ENCODE measurements at places on chromosomes 16 and 17.

DNA sequence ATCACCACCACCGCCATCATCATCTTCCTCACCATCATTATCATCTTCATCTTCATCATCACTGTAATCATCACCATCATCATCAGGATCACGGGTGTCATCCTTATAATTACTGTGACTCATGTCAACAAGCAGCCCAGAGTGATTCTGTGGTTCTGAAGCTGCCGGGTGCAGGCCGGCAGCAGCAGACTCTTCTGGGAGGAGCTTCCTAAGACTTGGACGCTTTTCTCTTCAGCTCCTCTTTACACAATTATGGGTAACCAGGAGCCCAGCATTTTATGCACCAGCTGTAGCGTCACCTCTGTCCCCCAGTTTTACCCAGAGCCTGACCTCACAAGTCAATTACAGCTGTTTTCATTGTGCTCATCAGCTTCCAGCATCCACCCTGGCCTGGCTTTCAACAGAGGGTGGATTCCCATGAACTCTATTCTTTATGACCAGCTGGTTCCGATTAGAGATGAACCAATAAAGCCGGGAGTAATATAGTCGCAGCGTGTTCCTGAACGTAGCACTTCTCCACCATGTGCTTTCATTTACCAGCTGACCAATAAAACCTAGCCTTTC lies 275.8 kb downstream of the FOXL1 start:
- DNase-seq: no peak

DNA sequence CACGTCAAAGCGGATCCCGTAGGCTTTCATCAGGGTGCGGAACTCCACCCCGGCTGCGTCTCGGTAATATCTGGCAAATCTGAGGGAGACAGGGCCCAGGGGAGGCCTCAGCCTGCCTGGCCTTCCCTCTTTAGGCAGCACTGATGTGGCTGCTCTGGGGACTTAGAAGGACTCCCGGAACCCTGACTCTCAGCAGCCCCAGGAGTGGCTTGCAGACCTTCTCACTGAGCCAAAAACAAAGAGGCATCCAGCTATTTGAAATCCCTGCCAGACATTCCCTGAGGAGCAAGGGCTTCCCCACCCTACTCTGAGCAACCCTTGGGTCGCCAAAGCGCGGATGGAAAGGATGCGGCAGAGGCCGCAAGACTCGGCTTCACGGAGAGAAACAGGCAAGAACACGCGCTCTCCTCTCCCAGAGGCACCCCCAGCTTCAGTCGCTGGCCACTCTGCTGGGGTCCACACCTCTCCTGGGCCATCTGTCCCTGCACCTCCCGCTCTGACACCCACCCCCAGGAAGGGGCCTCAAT lies 7.9 kb downstream of the P2RX5 start:
- DNase-seq: no peak

DNA sequence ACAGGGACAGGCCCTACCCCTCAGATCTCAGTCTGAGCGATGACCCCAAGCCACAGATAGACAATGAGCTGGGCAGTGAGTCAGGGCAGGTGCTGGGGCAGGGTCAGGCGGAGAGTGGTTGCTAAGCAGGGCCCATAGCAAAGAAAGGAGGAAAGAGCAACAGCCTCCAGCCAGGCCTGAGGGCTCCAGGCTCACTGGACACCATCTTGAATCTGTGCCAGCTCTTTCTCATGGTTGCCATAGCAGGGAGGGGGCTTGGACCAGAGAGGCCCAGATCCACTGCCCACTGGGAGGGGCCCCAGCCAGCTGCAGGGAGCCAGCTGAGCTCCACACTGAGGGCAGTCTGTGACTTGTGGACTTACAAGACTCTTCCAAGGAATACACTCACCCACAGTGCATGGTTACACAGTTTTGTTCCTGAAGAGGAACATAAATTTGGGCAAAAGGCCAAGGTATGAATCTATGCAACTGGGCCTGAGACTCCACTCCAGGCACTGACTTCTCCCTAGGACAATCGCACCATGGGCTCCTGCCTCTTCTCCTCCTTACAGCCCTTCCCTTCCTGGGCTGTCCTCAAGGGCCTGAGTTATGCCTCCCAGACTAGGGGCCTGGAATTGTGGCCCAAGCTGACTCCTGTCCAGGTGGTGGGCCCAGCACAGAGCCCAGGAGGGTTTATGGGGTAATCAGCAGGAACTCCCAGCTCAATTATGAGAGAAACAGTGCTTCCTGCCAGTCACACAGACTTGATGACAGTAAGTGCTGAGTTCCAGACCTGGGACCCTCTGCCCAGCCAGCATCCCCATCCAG lies 59.9 kb downstream of the BEAN1 start:
- no peak for DNase-seq

GRCh38 chr17:72642720-72643119 lies 449.8 kb downstream of the SLC39A11 start:
- DNase-seq: no peak

- DNase-seq: no peak
Measured at GRCh38 chr16:13136901-13137300, 235.5 kb downstream of the SHISA9 start.
